IPS DF 6.9 (cell line): ENCODE measurements at places on chromosomes 16 and 17.
A peak's percentile ranks its signal among the peaks of the same experiment; 100 is the strongest.

DNA sequence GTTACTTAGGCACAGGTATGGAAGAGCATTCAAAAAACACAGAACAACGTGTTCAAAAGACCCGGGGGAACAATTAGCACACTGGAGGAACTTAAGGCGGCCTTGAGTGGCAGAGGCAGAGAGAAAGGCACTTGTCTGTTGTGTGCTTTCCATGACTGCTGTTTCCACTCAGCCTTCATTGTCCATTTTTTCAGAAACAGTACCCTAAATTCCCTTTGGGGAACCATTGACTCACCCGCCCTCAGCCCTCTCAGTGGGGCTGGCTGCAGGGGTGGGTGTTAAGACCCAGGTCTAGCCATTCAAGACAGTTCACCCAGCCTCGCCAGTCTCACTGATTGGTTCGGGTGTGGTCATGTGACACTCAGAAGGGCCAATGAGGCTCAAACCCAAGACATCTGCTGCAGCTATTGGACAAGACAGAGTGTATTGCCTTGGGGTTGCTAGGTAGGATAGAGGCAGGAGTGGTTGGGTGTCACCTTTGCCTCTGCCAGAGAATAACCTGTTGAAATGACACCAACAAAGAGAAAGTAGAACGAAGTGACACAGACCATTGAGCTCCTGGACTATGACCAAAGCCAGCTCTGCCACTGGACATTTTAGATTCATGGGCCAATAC lies 19.6 kb upstream of the CEP20 start:
- DNase-seq, result peak; percentile 74

DNA sequence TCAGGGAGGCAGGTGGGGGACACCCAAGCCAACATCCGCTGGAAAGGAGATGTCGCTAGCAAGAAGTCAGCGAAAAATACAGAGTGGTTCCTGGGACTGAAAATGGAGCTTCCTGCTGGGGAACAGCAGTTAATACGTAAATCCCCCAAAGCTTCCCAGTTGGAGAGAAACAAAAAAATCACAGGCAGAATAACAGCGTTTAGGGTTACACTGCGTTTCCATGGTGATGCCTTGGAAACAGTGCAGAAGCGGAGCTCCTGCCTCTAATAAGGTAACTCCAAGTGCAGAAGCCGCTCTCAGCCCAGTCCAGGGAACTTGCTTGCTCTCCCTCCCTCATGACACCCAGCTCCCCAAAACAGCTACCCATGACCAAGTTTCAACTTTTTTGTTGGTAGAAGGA lies 73.4 kb downstream of the PLD6 start:
- DNase-seq, result no peak

GRCh38 chr17:51507444-51507843 lies 247.1 kb downstream of the UTP18 start:
- no peak for DNase-seq

DNA sequence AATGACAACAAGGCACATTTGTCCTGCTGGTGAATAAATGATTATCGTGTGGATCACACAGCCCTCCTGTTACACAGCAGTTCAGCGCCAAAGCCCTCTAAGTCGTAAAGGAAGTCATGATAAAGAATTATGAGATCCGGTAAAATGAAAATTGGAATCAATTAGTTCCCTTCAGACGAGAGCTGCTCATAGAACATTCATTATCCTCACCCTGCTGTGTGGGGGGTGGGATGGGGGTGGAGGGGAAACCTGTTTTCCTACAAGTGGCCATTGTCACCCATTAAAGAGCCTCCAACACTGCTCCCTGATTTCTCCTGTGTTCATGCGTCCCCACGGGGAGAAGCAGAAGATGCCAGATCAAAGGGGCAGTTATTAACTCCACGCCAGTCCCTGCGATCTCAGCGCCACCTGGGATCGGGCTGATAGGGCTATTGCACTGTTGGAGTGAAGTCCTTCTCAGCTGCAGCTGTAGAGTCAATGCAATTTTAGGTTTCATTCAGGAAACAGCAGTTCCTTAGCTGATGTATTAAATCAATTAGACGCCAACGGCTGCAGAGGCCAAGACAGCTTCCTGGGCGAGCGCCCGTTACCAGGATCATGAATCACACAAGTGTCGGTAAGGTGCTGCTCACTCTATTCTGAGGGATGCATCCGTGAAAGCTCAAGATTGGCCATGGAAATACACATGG lies 19.2 kb upstream of the CACNG4 start:
- DNase-seq, result no peak

GRCh38 chr16:69438465-69438864 lies 14.0 kb downstream of the CYB5B start:
- DNase-seq, result no peak

DNA sequence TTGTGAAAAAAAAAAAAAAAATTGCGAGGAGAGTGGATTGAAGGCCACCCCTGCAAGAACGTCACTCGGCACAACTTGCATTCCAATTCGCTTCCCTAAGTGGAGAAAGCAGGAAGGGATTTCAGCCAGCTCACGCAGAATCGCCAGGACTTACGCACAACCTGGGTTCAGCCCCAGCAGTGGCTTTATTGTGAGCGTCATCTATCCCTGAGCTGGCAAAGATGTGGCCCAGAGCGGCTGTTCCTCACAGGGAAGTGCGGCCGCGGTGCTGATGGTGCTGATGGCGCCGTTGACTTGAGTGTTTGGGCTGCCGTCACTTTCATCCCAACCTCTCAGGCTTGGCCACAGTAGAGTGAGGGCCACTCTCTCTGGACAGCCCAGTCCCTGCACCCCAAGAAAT lies 197.6 kb downstream of the NTN1 start:
- no peak for DNase-seq

DNA sequence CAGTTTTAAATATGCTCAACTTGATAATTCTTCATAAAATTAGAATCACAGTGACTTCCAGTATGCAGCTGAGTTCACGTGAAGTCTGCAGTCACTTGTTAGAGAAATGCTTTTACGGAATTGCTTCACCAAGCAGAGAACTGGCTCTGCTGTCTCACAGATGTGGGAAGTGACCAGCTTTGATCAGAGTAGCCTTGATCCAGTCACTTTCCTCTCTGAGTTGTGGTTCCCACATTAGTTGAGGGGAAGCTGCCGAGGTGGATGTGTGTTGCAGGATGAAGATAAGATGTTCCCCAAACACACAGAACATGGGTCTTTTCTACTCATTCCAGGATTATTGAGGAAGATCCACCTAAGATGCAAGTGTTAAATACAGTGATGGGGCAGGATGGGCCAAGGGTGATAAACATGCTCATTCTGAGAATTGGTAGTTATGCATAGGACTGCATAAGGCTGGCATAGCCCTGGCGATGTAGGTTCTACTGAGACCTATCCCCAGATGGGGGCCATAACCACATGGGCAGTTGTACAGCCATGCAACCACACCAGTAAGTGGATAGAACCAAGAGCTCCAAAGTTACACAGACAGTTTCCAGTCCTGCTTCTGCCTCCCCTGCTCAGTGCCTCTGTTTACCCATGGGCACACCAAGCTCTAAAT lies 168.9 kb upstream of the MAF start:
- no peak for DNase-seq

- DNase-seq, result peak; percentile 37
Measured at GRCh38 chr16:56013962-56014552, 138.9 kb upstream of the CES5A start.

GRCh38 chr16:2270588-2271470 lies 2.9 kb upstream of the RNPS1 start:
- no peak for DNase-seq

DNA sequence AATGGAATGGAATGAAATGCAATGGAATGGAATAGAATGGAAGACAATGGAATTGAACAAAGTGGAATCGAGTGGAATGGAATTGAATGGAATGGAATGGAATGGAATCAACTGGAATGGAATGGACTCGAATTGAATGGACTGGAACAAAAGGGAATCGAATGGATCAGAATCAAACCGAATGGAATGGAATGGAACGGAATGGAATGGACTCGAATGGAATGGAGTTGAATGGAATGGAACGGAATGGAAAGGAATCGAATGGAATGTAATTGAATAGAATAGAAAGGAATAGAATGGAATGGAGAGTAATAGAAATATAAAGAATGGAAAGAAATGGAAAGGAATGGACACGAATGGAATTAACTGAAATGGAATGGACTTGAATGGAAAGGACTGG lies 475.2 kb upstream of the WSB1 start:
- no peak for DNase-seq

DNA sequence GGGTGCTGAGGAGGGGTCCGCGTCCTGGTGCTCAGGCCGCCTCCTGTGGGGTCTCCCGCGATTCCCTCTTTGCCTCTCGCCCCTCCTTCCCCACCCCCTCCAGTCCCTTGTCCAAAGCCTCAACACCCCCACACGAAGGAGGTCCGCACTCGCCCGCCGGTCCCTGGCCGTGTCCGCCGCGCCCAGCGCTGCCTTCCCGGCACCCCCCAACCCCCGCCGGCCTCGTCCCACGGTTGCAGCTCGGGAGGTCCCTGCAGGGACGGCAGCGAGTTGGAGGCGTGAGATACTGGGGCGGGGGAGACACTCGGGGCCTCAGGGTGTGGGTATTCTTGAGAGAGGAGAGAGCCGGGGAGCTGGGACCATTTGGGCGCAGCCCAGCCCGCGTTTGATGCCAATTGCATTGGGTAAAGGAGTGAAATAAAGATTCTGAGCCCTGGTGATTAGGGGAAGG lies 468 bp downstream of the FLYWCH2 start:
- DNase-seq, result no peak

GRCh38 chr17:58172369-58173071 lies 5.7 kb downstream of the OR4D2 start:
- DNase-seq, result peak; percentile 35

- no peak for DNase-seq
Measured at GRCh38 chr16:20740007-20740883, 1.4 kb downstream of the THUMPD1 start.

- DNase-seq, result no peak
Measured at GRCh38 chr17:42394838-42395237, 6.6 kb upstream of the STAT3 start.

- no peak for DNase-seq
Measured at GRCh38 chr16:8568231-8568617, 22.1 kb downstream of the TMEM114 start.

DNA sequence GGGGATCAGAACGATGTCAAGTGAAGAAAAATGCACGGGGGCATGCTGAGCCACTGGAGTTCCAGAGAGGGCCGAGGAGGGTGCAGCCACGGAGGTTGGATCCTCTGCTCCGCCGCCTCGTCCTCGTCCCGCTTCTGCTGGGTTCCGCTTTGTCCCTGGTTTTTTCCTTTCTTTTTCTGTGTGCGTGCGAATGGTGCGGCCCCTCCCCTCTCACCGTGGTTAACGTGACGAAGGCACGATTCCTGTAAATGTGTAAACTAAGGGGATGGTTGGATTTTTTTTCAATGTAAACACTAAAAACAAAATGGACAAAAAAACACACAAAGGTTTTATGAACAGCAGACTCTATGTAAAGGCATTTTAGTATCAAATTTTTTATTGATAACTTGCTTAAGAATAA lies 46.7 kb downstream of the ACTG1 start:
- no peak for DNase-seq

GRCh38 chr17:49575679-49576087 lies at the start of gene NXPH3:
NXPH3 (plus strand) TSS chr17:49575871; CDS start chr17:49576220, 349 bp downstream.
- DNase-seq, result no peak

GRCh38 chr17:29711588-29712385 lies 89.1 kb upstream of the CORO6 start:
- DNase-seq, result no peak

DNA sequence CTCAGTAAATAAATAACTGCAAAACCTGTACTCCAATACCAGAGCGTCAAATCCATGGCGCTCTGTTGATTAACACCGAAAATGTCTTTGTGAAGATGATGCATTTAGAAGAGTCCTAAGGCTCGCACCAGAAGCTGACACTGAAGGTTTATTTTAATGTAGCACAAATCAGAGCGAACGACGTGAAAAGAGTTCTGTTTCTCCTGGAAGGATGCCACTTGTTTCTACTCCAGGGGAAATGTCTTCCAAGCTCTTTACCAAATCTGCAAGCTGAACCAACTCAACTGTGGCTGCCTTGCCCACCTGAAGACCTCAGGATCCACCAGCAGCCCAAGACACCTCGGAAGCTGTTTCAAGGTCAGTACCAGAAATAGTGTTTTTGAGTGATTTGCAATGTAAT lies 194.4 kb upstream of the MAF start:
- no peak for DNase-seq
